SJSA1 (cell line): ENCODE measurements at places on chromosomes 4 and X.

DNA sequence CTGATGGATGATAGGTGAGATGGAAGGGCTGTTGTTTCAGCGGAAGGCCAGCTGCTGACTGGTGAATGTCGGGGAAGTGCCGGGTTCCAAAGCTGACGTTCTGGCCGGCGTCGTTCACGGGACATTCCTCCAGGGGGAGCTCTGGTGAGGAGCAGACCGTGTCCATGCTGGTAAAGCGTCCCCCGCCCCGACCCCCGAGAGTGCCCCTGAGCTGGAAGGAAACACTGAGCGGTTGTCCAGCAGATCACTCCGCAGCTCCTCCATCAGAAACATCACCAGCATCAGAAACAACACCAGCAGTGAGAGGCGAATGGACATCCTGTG lies 18.6 kb upstream of the ADRA2C start:
- H3K4me1 ChIP-seq: no peaks in the 10 kb centered on the region
- H3K27me3 ChIP-seq: peaks cover 27% of the 10 kb centered on the region
- no peak overlapping the region for H3K27ac ChIP-seq
- DNase-seq: no peak
- H3K4me3 ChIP-seq: no peak overlapping the region

GRCh38 chrX:51496501-51497291 lies at the start of gene NUDT11:
Gene NUDT11 (minus strand): TSS chrX:51496592. CDS start chrX:51496444, 148 bp downstream.
- H3K4me3 ChIP-seq: peak within 1 kb of the TSS; percentile 63
- no peaks in the 10 kb centered on the region for H3K36me3 ChIP-seq
- no peaks in the 10 kb centered on the region for H3K27me3 ChIP-seq
- H3K4me1 ChIP-seq: no peaks in the 10 kb centered on the region

- H3K4me1 ChIP-seq: no peaks in the 10 kb centered on the region
- no peak overlapping the region for H3K4me3 ChIP-seq
- no peaks in the 10 kb centered on the region for H3K36me3 ChIP-seq
- no peak overlapping the region for H3K27ac ChIP-seq
- no peaks in the 10 kb centered on the region for H3K27me3 ChIP-seq
Measured at GRCh38 chr4:95833711-95834194, 6.1 kb upstream of the PDHA2 start.

DNA sequence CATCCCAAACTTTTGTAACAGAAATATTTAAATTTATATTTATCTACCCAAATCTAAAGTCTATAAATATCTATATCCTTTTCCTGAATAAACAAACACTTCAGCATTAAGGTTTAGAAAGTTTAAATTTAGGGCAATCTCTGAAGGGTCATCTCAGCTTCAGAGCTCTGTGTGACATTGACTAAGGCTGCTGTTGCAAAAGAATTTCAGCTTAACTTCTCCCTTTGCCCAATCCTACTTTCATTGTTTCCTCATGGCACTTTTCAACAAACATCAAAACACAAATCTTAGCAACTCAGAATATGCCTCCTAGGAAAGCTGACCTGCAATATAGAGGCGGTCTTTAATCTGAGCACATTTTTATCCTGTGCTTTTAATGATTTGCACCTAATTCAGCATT lies 79.7 kb upstream of the BANK1 start:
- H3K4me1 ChIP-seq: no peaks in the 10 kb centered on the region
- H3K36me3 ChIP-seq: no peaks in the 10 kb centered on the region
- H3K27me3 ChIP-seq: no peaks in the 10 kb centered on the region
- no peak overlapping the region for H3K4me3 ChIP-seq
- DNase-seq: no peak

DNA sequence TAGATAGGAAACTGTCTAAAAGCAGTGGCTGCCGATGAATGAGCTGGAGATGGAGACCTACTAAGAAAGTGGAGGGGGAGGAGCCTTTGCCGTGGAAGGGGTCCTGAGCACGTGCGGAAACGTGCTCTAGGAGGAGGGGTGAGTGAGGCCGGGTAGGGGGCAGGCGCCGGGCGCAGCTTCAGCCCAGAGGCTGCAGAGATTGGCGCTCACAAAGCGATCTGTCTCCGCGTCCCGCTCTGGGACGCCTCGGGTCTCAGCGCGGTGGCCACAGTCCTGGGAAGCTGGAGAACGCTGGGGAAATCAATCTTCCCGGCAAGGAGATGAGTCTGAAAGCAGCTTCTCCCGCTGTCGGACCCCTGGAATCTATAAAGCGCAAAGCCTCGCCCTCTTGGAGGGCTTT lies 444 bp upstream of the ARHGAP6 start:
- H3K27ac ChIP-seq: no peak overlapping the region
- H3K4me1 ChIP-seq: no peaks in the 10 kb centered on the region; the same call in 1 of the 2 replicates
- peaks cover 3% of the 10 kb centered on the region; the same call in 1 of the 2 replicates for H3K27me3 ChIP-seq
- H3K4me3 ChIP-seq: peak overlapping the region; percentile 38
- H3K36me3 ChIP-seq: no peaks in the 10 kb centered on the region
